ENCODE measurements at places on chromosomes 5 and 9. TPM values are rescaled to one million over a fixed set of nuclear protein-coding genes. Genes with fewer than 3 reads are reported as not detected.

DNA sequence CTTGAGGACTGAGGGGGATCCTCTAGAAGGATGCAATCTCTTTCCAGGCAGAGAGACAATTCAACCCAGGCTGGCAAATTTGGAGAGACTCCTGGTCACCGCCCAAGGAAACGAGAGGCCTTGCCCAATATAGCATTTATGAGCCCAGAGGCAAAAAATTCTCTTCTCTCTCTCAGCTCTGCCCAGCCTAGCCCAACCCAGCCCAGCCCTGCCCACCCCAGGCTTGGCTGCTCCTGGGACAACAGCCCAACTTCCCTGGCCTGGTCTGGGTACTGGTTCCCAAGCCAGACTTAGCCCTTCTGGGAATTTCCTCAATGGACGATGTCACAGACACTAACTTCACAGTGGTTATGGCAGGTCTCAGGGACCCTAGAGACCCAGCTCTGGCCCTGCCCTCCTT, 116.5 kb downstream of the PSD2 start:
- H3K27me3 ChIP-seq = peaks cover 10% of the 10 kb centered on the region
- H3K4me3 ChIP-seq = no peak overlapping the region
- H3K36me3 ChIP-seq = no peaks in the 10 kb centered on the region
- H3K27ac ChIP-seq = no peak overlapping the region

DNA sequence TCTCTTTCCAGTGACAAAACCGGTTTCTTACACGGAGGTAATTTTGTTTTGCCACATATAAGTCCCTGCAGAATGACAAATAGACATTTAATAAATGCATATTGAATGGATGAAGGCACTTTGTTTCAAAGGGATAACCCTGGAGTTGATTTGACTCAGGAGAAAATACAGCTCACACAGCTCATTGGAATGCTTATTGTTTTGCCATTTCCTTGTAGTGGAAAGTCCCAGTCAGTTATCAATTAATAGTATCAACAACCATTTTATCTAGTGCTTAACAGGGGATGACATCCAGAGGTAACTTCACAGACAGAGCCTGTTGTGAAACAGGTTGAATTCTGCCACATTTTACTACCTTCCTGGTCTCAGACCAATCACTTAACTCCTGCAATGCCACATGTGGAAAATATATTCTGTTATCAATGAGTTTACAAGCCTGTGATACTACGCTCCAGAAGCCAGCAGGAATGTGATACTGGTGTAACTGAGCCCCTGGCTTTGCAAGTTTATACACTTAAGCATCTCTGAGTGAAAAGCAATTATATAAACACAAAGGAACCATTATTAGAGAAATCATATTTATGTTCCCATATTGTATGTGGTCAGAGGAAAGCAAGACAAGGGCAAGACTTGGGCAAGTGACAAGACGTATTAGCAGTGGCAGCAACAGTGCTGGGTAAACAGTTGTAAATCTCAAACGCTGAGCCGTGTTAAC, 123.1 kb upstream of the ANKRD55 start:
- no peak for DNase-seq
- H3K27ac ChIP-seq = no peak overlapping the region
- no peaks in the 10 kb centered on the region for H3K27me3 ChIP-seq
- H3K4me3 ChIP-seq = no peak overlapping the region
- no peaks in the 10 kb centered on the region for H3K4me1 ChIP-seq

DNA sequence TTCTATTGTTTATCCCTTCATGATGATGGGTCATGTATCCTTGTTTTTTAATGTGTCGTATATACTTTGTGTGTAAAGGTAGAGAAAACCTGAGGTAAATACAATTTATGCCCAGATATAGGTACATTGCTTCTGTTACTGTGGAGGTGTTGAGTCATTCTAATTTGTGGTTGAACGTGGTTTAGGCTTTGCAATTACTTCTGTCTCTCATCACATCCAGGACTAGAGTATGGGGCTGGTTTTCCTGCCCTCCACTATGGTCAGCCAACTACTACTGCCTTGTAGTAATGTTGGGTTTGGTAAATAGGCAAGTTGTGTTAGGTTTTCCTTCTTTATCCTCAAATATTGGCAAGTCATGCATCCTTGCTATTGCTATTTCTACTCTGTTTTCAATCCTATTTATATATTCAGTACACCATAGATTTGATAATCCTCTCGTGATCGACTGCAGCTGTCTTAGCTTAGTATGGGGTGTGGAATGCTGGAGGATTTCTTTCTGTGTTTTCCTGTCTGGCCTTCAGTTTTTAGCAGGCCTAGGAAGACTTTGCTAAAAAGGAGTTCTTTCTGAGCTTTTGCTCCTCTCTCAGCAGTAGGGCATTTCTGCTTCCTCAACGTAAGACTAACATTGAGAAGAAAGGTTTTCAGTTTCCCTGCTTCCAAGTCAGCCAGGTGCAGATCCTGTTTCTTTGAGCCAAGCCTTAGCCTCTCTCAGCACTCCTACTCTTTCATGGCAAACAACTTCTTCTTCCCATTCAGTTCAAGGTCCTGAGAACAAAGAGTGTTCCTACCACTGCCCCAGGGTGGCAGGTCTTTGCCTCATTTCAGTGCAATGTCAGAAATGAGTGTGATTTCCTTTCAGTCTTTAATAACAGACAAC, 844.4 kb upstream of the CDH18 start:
- no peak overlapping the region for H3K27ac ChIP-seq
- no peak for DNase-seq
- no peaks in the 10 kb centered on the region for H3K4me1 ChIP-seq
- H3K4me3 ChIP-seq = no peak overlapping the region
- no peaks in the 10 kb centered on the region for H3K27me3 ChIP-seq

DNA sequence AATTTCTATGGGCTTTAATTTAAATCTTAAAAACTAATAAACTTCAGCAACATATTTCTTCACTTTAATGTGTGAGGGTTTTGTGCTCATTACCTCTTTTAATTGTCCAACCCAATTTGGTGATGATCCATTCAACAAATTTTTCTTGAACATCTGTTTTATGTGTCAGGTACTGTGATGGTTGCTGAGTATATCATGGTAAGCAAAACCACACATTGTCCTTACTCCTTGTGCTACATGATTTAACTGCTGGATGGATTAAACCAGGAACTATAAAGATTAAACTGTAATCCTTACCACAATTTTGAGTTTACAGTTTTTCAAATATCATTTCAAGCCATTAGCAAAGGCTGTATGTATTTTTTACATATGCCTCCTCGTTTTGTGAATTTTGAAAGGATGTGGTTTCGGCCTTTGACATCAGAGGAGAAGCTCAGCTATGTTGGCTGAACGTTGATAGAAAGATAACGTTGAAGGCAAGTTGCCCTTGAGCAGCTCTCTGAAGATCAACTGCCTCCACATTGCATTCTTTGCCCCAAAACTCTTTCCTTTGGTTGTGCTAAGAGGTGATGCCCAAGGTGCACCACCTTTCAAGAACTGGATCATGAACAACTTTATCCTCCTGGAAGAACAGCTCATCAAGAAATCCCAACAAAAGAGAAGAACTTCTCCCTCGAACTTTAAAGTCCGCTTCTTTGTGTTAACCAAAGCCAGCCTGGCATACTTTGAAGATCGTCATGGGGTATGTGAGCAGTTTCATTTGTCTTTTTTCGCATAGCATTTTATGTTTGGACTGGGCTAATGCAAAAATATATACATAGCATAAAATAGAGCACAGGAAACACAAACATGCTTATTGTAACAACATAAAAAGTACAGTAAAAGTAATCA, at the start of gene ITK:
Gene ITK, plus strand, starts transcription at position 467 of the 891 bp plus-strand sequence. Its CDS starts 138 bp downstream, at position 605.
- DNase-seq = peak; percentile 77
- peak within 1 kb of the TSS; percentile 97 for H3K4me3 ChIP-seq
- H3K27me3 ChIP-seq = no peaks in the 10 kb centered on the region
- peak within 1 kb of the TSS; percentile 99 for H3K27ac ChIP-seq
- peaks cover 45% of the 10 kb centered on the region for H3K4me1 ChIP-seq
- peaks cover 54% of the 10 kb centered on the region for H3K36me3 ChIP-seq

- no peaks in the 10 kb centered on the region for H3K36me3 ChIP-seq
- no peak for DNase-seq
- no peak overlapping the region for H3K4me3 ChIP-seq
- H3K4me1 ChIP-seq = peaks cover 21% of the 10 kb centered on the region
- no peak overlapping the region for H3K27ac ChIP-seq
- H3K27me3 ChIP-seq = peaks cover 77% of the 10 kb centered on the region
Observed at GRCh38 chr5:55180016-55180415, 7.0 kb upstream of the CDC20B start.

GRCh38 chr9:16426716-16427115, 443.8 kb downstream of the BNC2 start:
- no peak for DNase-seq
- no peaks in the 10 kb centered on the region for H3K36me3 ChIP-seq
- H3K27ac ChIP-seq = no peak overlapping the region

DNA sequence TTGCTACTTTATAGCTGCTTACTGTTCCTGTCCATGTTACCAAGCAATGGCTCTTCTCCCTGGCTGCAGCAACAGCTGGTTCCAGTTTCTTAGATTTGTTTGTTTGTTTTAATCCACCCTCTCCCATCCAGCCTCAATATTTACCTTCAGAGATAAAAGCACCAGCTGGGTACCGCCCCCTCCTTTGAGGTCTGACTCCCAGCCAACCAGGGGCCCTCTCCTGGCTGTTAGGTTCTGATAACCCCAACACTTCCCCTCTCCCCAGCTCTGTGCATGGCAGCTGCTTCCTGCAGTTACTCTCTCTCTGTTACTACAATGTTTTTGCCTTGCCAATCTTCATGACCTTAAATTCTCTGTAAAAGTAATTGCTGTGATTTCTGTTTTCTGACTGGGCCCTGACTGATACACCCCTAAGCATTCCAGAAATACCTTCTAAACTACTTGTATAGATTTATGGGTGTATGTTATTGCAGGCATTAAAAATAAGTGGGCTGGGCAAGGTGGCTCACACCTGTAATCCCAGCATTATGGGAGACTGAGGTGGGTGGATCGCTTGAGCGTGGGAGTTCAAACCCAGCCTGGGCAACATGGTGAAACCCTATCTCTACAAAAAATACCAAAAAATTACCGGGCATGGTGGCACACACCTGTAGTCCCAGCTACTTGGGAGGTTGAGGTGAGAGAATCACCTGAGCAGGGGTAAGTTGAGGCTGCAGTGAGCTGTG, 2.6 kb upstream of the GCNT1 start:
- H3K4me1 ChIP-seq = peaks cover 37% of the 10 kb centered on the region
- no peaks in the 10 kb centered on the region for H3K27me3 ChIP-seq
- no peak overlapping the region for H3K4me3 ChIP-seq
- no peaks in the 10 kb centered on the region for H3K36me3 ChIP-seq

GRCh38 chr9:115117999-115118878, at the start of gene TNC:
TSS of gene TNC (minus strand) at chr9:115118157. CDS start at chr9:115091018, 27,139 bp downstream.
- H3K36me3 ChIP-seq = no peaks in the 10 kb centered on the region
- no peaks in the 10 kb centered on the region for H3K4me1 ChIP-seq
- H3K4me3 ChIP-seq = no peak within 1 kb of the TSS
- no peak within 1 kb of the TSS for H3K27ac ChIP-seq
- peaks cover 79% of the 10 kb centered on the region for H3K27me3 ChIP-seq
- no peak for DNase-seq

- no peaks in the 10 kb centered on the region for H3K36me3 ChIP-seq
Observed at GRCh38 chr5:133714161-133714915, 102.0 kb upstream of the FSTL4 start.

- H3K27ac ChIP-seq = no peak overlapping the region
- peaks cover 2% of the 10 kb centered on the region for H3K4me1 ChIP-seq
- peaks cover 4% of the 10 kb centered on the region for H3K27me3 ChIP-seq
- no peak for DNase-seq
- no peaks in the 10 kb centered on the region for H3K36me3 ChIP-seq
- no peak overlapping the region for H3K4me3 ChIP-seq
Observed at GRCh38 chr9:137435980-137436760, 5.0 kb downstream of the ENTPD8 start.

DNA sequence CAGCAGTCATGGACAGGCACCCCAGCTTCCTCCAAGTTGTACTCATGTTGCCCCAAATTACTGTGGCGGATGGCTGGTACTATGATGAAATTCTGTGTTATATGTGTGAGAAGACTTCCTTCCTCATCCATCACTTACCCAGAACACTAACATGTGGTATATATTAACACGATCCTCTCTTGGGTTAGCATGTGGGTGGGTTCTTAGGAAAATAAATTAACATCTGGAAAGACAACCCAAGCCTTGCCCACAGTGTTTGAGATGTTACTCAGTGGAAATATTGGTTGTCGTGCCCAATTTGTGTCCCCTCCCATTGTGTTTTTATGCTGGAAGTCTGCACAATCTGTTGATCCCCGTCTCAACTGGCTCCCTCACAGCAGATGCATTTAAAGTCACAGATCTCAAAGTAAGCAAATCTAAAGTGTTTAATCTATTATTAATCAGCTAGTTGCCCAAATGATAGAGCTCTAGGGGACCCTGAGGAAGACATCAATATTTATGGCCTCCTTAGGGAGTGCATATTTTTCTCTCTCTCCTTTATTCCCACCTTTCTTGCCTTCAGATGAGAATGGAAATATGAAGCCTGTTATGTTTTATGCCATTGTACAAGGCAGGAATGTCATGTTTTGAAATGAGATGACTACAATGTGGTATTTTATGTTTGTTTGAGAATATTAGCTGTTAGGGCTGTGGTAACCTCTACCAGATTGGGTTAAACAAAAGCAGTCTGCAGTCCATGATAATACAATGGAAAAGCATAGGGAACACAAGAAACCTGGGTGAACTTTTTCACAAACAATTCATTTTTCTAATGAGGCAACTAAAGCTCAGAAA, 93.9 kb downstream of the GRIA1 start:
- no peak overlapping the region for H3K27ac ChIP-seq
- no peak overlapping the region for H3K4me3 ChIP-seq

GRCh38 chr9:69176471-69177171, 2.5 kb downstream of the TJP2 start:
- DNase-seq = no peak
- no peak overlapping the region for H3K27ac ChIP-seq
- H3K36me3 ChIP-seq = peaks cover 4% of the 10 kb centered on the region
- H3K4me3 ChIP-seq = no peak overlapping the region
- H3K4me1 ChIP-seq = peaks cover 71% of the 10 kb centered on the region

PTGDS gene
- total RNA-seq = 22.1 TPM

CDX1 gene
- not detected for total RNA-seq

PCDHB9 gene
- total RNA-seq = not detected

SLC36A3 gene
- total RNA-seq = not detected

PKN3 gene
- 8.2 TPM for total RNA-seq

All from activated CD4-positive, alpha-beta T cell treated with anti-CD3 and anti-CD28 coated beads, Interleukin-2, amount 10 ng/mL, durations not matched to agents 7 days and 5 days (primary cell).